Substantia nigra (tissue), 51 donors: ENCODE measurements at places on chromosomes 7 and 10.

DNA sequence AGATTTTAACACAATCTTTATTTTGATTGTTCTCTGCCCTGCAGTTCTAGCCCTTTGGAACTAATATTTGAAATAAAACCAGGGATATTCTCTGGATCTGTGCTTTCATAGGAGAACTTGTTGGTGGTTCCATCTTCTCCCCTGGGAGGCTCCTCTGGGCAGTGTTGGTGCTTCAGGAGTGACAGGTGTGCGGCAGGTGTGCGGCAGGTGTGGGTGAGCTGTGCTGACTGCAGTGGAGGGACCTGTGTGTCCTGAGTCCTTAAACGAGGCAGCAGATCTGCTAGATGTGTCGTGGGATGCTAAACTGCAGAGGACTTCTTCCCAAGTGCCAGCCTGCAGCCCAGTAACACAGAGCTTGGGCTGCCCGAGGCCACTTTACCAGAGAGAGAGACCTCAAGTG is 98.4 kb downstream of the LYZL1 start:
- no peak for DNase-seq

GRCh38 chr10:75723319-75723980 is 292.0 kb downstream of the LRMDA start:
- DNase-seq: no peak

- no peak for DNase-seq
Measured at GRCh38 chr7:113119429-113119828, 1.1 kb upstream of the SMIM30 start.

DNA sequence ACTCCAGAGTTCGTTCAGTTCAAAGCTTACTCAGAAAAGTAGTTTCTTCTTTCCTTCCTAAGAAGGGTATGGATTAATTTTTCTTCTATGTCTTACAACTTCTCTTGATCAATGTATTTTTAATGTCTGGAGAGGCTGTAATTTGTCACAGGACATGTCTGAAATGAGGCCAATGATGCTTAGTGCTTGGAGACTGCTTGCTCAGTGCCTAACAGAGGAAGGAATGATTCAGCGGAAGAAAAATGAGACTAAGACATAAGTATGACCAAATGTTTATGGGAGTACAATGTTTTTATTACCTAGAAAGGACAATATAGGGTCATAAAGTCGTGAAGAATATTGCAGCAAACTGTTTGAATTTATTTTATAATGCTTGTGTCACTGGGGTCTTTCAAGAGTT is 43.3 kb downstream of the GPR37 start:
- DNase-seq: no peak
